ENCODE measurements at places on chromosomes 2 and 18.

DNA sequence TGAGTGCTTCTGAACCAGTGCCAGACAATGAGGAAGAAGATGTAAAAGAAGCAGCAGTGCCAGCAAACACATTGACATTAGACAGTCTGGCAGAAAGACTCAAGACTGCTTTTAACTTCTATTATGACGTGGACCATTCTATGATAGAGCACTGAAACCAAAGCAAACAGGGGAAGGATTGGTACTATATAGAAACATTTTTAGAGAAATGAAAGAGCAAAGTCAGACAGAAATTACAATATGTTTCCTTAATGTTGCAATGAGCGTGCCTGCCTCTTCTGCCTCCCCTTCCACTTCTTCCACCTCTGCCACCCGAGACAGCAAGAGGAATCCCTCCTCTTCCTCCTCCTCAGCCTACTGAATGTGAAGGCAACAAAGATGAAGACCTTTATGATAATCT lies 39.7 kb downstream of the DHX57 start:
- DNase-seq = no peak

- DNase-seq = no peak
Measured at GRCh38 chr2:11617984-11618707, 51.8 kb downstream of the NTSR2 start.

DNA sequence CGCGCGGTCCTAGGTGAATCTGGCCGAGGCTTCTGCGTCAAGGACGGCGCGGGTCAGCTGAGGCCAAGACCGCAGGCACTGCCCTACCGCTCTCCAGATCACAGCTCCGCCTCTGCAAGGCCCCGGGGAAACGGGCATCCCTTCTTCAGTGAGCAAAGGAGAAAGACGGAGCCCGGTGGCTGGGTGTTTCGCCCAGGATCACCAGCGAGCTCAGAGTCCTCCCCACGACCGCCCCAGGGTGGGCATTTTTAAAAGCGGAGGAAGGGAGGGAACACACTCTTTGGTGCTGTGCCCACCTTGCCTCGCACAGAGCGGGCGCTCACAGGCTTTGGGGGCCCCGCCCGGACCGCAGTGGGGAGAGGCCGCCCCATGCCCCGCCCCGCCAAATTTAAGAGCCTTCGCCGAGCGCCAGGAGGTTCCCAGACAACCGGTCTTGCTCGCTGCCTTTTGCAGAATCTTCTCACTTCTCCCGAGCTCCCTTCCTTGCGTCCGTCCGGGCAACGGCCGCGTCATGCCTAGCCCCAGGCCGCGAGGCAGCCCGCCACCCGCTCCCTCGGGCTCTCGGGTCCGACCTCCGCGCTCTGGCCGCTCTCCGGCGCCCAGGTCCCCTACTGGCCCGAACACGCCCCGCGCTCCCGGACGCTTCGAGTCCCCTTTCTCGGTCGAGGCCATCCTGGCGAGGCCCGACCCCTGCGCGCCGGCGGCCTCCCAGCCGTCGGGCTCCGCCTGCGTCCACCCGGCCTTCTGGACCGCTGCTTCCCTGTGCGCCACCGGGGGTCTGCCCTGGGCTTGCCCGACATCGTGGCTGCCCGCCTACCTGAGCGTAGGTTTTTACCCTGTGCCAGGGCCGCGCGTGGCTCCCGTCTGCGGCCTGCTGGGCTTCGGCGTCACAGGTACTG lies at the start of gene NOTO:
NOTO (plus strand) TSS at position 419 of the 899 bp plus-strand sequence; CDS start at position 512, 93 bp downstream.
- peak; percentile 10 for DNase-seq

GRCh38 chr2:28277466-28277865 lies 115.2 kb upstream of the FOSL2 start:
- DNase-seq = no peak

GRCh38 chr2:47631792-47632398 lies 151.1 kb upstream of the MSH6 start:
- DNase-seq = peak; percentile 45

- no peak for DNase-seq
Measured at GRCh38 chr2:232541961-232542714, 2.6 kb downstream of the CHRNG start.

GRCh38 chr2:123917241-123917640 lies 107.8 kb upstream of the CNTNAP5 start:
- no peak for DNase-seq

DNA sequence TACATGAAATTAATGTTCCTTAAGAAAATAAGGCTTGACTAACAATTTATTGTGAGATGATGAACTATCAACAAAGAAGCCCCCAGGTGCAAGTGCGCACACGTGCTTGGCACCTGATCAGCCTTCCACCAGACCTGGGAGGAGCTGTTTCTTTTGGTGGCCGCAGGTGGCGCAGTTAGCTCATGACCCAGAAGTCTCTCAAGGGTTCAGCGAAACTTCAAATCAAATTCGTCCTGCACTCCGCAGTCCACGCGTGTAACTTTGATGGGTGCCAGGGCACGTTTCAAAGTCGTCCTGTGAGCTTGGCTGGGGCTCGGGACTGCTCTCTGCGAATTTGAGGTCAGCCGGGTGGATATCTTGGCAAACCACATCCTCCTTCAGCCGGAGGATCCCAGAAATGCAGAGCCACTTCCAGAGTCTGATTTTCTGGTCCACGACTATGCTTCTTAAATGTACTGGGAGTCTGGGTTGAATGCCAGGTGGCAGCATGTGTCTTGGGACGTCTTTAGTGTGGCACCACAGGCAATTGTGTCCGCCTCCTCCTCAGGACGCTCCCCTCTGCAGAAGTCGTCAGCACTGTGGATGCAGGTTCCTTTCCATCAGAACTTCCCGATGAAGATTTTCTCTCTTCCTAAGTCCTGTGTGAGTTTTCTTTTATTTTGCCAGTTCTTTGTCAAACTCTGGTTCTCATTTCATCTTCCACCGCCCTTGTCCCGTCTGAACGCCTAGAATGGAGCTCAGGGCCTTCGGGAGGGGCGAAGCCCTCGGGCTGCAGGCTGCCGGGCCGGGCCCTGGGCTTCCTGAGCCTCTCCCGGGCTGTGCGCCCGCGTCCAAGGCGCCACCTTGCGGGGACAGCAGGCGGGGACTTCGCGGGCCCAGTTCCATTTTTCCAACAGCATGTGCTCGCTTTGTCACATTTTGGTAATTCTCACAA lies 61.3 kb upstream of the RAPGEF4 start:
- DNase-seq = peak; percentile 39

GRCh38 chr2:41826921-41827320 lies 220.9 kb upstream of the PKDCC start:
- no peak for DNase-seq

- DNase-seq = no peak
Measured at GRCh38 chr2:148531235-148531634, 113.3 kb upstream of the EPC2 start.

DNA sequence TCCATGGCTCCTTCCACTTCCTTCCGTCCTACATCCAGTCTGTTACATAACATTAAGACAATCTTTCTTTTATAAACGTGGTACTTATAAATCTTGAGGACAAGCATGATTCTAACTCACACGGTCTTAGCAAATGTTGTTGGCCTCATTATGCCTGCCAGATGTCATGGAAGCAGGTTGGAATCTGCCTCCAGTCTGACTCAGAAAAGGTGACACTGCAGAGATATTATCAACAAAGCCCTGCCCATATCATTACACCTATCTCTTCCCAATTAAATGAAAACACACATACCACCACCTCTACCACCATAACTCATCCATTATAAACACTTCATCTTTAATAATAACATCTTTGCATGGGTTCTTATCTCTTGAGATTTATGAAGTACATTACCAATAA lies 334.7 kb upstream of the CHAC2 start:
- DNase-seq = no peak

- no peak for DNase-seq
Measured at GRCh38 chr2:25421289-25421688, 79.6 kb upstream of the DNMT3A start.

DNA sequence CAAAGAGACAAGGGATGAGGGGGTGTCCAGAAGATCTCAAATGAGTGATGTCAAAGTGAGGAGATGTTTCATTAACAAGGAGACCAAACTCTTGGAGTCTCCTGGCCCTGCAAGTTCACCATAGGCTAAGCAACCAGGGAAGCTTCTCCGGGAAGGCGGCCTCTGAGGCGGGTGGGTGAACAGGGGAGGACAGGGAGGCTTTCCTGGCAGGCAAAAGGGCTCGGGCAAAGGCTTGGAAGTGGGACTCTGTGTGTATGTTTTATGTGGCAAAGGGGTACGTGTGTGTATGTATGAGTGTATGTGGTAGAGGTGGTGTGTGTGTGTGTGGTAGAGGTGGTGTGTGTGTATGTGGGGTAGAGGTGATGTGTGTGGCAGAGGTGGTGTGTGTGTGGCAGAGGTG lies 163.9 kb downstream of the DYSF start:
- DNase-seq = no peak

DNA sequence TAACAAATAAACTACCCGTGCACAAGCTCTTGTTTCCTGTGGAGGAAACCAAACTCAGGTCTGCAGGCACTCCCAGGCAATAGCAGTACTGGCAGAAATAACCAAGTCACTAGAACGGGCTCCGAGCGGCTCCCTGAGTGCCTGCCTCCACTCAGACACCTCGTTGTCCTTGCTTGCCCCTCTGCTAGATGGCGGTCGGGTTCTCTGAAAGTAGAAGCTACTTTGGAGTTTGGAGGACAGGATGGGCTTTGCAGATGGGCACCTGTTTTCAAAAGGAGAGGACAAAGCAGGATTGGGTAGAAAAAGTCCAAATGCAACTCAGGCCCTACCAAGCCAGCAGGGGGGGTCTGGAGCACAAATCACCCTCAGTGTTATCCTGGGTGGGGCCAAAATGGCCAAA lies 136.4 kb downstream of the LRRC30 start:
- no peak for DNase-seq

DNA sequence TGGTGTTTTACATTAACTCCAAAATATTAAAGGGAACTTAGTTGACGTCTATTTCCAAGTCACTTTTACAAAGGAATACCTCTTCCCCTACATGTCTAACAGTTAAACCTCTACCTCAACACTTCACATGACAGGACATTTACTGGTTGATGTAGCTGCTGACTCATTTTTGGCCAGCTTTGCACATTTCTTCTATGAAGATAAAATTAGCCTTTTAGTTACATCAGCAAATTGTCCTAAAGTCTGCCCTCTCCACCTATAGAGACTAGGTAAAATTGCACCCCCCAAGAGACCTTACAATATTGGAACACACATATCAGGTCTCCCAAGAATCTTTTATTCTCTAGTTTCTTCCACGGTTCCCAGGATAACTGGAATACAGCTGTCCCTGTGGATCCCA lies 10.1 kb upstream of the CERS6 start:
- DNase-seq = no peak

DNA sequence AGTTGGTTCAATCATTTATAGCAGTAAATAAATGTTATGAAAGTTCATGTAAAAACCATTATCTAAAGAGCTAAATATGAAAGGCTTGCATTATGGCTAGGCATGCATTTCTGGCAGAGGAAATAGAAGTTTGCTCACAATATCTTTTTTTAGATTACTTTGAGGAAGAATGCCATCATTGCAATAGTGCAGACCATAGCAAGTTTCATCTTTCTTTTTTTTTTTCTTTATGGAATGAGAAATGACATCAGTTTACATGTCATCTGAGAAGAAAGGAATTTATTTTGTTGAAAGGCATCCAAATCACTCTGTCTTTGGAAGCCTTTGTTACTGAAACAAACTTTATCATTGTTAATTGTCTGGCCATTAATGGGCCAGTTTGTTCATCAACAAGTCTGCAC lies 74.5 kb upstream of the NCKAP5 start:
- DNase-seq = peak; percentile 50

- DNase-seq = peak; percentile 47
Measured at GRCh38 chr18:49617865-49618264, 56.0 kb downstream of the LIPG start.

GRCh38 chr2:230660294-230661060 lies 52.2 kb upstream of the CAB39 start:
- DNase-seq = no peak

- peak; percentile 43 for DNase-seq
Measured at GRCh38 chr2:128315829-128316776, 2.6 kb downstream of the HS6ST1 start.

DNA sequence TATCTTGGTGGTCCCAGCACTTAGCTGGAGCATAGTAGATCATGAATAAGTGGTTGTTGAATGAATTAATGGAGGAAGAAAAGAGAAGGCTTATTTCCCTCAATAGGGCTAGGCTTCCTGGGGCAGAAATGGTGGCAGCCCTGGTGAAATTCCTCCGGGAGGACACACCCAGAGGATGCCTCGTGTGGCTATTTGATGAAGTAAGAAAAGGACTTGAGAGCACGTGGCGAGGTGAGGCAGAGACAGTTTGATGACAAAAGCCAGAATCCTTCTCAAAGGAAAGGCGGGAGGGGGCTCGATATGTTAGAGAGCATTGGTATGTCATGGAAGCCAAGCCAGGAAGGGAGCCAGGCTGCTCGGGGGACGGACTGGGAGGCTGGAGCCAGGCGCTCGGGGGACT lies 14.7 kb downstream of the FAM228A start:
- no peak for DNase-seq

DNA sequence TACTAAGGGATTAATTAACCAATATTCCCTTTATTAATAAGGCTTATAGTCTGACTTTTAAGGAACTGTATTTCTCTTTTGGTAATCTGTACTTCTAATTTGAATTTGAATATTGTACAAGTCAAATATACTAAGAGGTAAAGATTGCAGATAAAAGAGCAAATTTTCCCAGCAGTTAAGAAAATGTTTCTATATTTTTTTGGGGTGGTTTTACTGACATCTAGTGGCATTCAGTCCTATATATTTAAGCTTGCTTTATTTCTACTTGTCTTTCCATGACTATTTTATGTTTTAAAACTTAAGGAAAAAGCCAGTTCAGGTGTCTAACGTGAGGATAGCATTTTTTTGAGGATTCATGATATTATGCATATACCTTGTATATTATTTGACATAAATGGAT lies 41.6 kb downstream of the TDRD15 start:
- peak; percentile 3 for DNase-seq

- DNase-seq = peak; percentile 19
Measured at GRCh38 chr2:55384786-55385185, 34.9 kb downstream of the CCDC88A start.

DNA sequence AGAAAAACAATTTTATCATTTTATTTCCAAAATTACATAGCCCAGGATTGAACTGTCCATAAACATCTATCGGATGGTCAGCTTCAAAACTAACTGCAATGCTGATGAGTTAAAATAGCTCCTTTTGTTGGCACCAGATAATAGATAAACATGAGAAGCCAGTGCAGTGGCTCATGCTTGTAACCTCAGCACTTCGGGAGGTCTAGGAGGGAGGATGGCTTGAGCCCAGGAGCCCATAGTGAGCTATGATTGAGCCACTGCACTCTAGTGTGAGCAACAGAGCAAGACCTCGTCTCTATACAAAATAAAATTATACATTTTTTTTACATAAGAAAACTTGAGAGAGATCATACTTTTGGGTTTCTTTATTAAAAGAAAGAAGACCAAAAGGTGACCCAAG lies 34.6 kb upstream of the IMPA2 start:
- DNase-seq = peak; percentile 59

- no peak for DNase-seq
Measured at GRCh38 chr2:226310146-226310545, 489.5 kb downstream of the IRS1 start.

Measured in fibroblast of pulmonary artery (primary cell).